ENCODE measurements at places on chromosomes 11 and 22. TPM values are rescaled to one million over a fixed set of nuclear protein-coding genes. Genes with fewer than 3 reads are reported as not detected.

DNA sequence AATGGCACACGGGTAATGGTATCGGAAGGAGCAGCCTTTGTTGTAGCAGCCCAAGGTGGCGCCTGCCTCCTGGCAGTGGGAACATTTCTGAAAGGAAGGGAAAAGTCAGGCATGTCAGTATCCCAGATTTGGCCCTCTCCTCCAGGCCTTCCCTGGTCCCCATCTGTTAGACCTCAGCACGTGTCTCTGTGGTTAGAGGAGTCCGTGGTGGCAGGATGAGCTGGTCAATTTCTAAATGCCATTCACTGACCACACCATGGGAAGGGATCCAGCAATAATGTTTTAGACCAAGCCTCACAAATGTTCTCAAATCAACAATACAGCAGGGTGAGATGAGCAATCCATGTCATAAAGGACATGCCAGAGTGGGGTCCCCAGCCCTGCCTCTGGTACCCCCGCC is 49.0 kb upstream of the CYP2D6 start:
- DNase-seq, result no peak

The CSF2RB gene
- total RNA-seq, result 2.6 TPM

The P2RY6 gene
- total RNA-seq, result 4.0 TPM

DNA sequence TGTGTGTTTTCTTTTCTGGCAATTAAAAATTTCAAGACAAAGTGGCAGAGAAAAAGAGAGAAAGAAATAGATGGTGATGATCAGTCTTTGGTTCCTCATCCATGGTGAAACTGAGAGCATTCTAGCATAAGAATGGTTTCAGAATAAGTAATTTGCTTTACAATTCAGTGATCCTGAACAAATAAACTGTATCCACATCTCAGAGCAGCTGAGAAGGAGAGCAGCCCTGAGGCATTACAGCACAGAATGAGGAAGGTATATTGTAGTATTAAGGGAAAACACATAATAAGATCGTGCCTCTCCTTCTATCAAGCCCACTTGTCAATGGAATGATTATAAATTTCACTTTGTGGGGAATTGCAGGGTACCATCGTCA is 17.4 kb downstream of the LUZP2 start:
- DNase-seq, result no peak

GRCh38 chr11:119481667-119482400 is 58.9 kb upstream of the THY1 start:
- DNase-seq, result peak; percentile 68

The CRYAB gene
- 174 TPM for total RNA-seq

GRCh38 chr22:44365832-44366231 is 53.1 kb upstream of the SHISAL1 start:
- DNase-seq, result no peak

The DHCR7 gene
- total RNA-seq, result 23.0 TPM

The NRIP3 gene
- 0.56 TPM for total RNA-seq

DNA sequence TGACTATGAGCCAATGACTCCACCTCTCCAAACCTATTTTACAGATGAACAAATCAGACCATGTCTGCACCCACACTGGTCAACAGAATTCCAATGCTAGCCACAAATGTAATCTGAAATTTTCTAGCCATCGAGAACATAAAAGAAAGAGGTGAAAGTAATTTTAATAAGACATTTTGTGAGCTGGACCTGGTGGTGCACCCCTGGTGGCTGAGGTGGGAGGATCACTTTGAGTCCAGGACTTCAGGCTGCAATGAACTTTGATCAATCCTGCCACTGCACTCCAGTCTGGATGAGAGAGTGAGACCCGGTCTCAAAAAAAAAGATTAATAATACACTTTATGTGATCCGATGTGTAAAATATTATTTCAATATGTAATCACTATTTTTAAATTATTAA is 9.4 kb upstream of the RNF185 start:
- DNase-seq, result no peak

The ABTB2 gene
- total RNA-seq, result 1.2 TPM

GRCh38 chr11:7527029-7527428 is 13.2 kb downstream of the PPFIBP2 start:
- DNase-seq, result no peak
